ENCODE measurements at places on chromosomes 5 and 9.

DNA sequence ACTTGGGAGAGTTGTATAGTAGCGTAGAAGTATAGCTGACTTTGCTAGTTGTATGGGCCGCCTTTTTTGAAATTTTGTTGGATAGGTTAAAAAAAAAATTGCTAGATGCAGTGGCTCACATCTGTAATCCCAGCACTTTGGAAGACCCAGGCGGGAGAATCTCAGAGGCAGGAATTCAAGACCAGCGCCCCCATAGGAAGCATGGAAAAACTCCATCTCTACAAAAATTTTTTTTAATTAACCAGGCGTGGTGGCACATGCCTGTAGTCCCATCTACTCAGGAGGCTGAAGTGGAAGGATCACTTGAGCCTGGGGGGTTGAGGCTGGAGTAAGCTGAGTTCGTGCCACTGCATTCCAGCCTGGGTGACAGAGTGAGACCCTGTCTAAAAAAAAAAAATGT, 59.2 kb downstream of the SMC5 start:
- DNase-seq, result no peak

- DNase-seq, result no peak
These were observed 2.8 kb downstream of the HSDL2 start for GRCh38 chr9:112382501-112383364.

DNA sequence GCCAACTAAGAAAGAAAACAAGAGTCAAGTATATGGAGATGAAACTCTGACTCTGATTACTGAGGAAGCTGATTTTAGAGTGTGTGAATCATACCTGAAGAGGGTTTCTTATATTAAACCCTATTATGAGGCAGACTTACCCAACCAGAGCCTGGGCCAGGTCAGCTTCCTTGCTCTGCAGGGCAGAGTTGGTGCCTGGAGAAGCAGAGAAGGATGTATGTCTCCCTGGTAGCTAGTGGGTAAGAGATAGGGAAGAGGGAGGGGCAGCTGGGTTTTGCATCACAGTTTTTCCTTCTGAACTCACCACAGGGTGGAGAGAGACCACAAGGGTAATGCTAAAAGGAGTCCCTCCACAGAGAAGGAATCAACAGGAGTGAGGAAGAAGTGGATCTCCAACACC, 104.1 kb downstream of the CMYA5 start:
- DNase-seq, result no peak

DNA sequence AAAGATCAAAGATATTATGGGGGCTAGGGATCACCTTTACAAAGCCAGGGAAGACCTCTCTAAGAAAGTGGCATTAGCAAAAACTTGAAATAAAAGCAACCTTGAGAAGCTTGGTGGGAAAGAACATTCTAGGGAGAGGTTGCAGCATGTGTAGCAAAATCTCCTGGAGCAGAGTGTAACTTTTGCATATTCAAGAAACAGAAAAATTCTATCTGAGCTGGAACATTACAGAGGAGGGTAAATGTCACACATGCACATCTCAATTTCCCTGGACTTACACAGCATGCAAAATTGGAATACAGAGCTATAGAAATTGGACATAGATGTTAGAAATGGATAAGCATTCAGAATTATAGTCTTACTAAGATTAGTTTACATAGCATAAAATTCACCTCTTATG, 510.0 kb downstream of the CETN3 start:
- no peak for DNase-seq

GRCh38 chr5:122532035-122532434, 220.0 kb downstream of the SNCAIP start:
- no peak for DNase-seq

- no peak for DNase-seq
These were observed 42.8 kb upstream of the EGFL7 start for GRCh38 chr9:136619742-136620440.

DNA sequence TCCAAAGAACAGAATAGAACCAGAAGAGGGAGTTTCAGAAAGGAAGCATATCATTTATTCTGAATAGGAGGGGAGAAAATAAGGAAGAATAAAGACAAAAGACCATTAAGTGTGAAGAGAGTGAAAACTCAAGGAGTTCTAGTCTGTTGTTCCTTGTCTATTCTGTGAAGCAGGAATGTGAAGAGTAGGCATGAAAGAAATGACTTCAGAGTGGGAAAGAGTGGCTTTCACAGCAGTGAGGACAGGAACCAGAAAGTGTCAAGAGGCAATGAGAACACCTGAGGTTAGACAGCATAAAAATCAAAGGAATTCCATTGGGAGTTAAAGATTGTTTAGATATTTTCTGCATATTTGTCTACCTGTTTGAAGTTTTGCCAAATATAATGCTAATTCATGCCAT, 768.8 kb upstream of the GRAMD2B start:
- no peak for DNase-seq

GRCh38 chr9:38047301-38048251, 21.5 kb downstream of the SHB start:
- no peak for DNase-seq

DNA sequence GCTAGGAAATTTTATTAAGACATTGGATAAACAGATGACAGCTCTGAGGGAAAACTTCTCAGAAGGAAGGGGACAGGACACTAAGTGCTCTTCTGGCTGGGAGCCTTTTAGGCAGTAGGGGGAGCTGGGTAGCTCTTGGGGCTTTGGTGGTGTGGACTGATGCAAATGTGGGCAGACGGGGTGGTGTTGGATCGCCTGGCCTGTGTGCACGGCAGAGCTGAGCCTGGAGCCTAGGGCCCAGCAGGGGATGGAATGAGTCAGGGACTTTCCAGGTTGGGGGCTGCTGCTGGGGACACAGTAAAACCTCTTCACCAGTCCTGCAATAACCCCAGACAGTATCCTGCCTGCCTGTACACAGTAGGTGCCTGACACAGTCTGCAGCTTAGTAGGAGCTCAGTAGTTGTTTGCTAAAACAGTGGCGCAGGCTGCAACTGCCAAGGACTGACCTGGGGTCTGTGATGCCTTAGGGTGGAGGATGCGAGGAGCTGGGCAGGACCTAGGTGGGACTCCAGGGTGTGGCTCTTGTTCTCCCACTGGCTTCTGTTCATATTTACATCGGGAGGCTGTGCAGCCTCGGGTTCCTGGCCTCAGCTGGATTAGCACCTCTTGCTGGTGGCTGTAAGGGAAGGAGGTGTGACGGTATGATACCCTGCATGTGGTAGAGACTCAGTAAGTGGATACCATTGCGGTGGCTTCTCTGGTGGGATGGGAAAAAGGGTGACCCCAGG, 83.8 kb downstream of the DAB2IP start:
- DNase-seq, result no peak

DNA sequence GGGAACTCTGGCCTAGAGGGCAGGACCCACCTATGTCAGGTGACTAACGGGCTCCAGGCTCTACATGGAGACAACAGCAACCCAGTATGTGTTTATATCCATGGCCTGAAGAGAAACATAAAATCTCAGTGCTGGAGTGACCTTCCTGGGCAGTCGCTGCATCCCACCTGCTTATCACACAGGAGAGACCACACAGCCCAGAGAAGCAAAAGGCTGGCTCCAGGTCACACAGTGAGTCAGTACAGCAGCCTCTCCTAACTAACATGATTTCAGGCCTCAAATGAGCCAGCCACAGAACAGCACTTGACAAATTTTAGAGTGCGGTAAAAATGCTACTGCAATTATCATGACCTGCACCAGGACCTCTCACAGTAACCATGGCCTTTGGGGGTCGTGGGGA, 54.0 kb upstream of the TGFBR1 start:
- DNase-seq, result no peak

DNA sequence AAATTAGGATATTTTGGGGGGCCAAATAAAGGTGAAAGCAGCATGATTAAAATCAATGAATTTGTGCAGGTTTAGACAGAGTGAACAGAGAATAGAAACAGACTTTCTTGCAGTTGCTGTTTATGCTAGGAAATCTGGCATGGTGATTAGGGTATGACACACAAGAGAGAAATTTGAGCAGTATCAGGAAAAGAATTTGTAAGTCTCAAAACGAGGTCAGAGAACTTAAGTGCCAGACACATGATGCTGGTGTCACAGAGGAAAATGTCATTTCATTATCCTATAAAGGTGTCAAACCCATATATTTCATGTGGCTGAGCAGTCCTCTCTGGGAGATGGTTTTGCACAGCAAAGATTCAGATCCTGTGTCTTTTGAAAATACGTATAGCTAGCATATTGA, 15.7 kb downstream of the LVRN start:
- no peak for DNase-seq

GRCh38 chr9:111484572-111484894, 350 bp upstream of the ECPAS start:
- DNase-seq, result no peak

GRCh38 chr5:34913072-34913471, 2.2 kb downstream of the RAD1 start:
- no peak for DNase-seq

DNA sequence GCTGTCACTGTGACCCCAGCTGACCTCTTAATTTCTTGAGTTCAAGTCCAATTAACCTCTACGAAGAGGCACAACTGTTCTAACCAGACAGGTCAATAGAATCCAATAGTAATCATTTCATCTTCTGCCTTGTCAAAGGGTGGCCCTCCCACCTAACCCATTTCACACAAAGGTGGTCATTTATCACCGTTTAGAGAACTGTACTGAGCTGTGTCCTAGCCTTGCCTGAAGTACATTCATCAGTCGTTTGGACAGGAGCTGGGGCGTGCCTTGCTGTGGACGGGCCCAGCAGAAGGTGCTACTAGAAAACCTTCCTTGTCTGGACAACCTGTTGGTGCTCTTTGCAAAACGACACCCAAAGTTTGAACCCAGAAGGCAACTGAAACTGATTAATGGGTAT, 605.4 kb downstream of the ISL1 start:
- DNase-seq, result no peak

- no peak for DNase-seq
These were observed 35.0 kb downstream of the ANGPTL2 start for GRCh38 chr9:127087411-127087810.

DNA sequence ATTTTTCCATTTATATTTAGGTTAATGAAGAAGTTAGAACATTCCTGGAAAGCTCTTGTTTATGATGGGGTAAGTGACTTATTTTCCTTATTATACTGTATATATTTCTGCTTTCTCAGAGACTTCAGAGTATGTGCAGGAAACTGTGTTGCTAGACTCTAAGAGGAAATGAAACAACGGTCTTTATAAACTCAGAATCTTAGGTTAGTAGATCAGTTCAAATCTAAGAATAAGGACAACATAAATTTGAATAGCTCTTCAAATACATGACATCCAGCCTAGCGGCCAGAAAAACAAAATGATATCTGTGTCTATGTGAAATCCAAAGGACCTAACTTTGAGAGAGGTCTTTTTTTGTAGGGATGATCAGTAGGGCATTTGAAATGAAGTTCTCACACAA, 94.3 kb downstream of the PRKACG start:
- no peak for DNase-seq

DNA sequence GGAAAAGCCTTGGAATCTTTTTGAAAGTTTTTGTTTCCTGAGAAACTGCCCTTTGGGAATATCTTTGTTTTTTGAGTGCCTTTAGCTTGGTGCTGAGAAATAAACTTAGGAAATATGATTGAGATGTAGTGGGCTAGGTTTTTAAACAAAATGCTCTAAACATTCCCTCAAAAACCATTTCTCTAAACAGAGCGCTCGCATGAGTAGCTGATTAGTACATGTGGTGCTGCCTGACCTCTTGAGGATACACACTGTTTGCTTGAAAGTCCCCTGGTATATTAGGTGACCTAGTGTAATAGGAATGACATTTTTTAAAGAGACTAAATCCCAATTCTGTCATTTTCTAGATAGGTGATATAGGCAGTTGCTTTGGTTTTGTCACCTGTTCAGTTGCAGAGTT, 132.3 kb downstream of the ADAMTSL1 start:
- DNase-seq, result no peak

Data from activated T-helper 1 cell treated with Interleukin-2 at 50 U/mL for 16 hours (primary cell).